ENCODE measurements at places on chromosomes 11 and 22.
A peak's percentile ranks its signal among the peaks of the same experiment; 100 is the strongest.

DNA sequence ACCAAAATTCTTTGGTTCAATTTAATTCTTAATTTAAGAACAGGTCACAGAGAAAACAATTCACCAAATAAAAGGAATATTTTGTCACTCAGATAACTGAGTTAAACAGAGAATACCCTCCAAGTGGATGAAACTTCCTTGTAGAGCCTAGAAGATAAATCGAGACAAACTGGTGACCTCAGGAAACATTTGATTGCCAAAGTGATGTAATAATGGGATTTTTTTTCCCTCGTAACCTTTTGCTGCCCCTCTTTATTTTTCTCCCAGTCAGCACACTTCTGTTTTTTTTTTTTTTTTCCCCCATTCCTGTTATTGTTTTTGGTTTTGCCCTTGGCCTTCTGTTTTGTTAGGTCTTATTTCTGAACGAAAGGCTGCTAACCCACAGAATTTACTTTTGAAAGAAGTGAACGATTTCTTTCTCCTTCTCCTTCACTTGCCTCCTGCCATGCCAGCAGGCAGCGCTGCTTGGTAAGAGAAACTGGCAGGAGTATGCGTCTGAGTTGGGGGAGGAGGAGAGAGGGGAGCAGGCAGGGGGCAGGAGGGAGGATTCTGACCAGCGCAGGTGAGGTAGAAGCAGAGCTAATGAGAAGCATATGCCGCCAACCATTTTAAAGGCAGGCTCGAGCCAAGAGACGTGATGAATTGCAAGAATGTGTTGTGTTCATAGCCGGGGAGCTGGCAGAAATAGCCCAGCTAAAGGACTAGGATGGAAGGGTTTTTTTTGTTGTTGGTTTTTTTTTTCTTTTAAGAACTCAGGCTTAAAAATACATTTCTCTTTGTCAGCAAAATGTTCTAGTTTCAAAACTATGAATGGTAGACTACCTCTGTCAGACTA, 121.9 kb upstream of the MTMR2 start:
- no peak for DNase-seq

DNA sequence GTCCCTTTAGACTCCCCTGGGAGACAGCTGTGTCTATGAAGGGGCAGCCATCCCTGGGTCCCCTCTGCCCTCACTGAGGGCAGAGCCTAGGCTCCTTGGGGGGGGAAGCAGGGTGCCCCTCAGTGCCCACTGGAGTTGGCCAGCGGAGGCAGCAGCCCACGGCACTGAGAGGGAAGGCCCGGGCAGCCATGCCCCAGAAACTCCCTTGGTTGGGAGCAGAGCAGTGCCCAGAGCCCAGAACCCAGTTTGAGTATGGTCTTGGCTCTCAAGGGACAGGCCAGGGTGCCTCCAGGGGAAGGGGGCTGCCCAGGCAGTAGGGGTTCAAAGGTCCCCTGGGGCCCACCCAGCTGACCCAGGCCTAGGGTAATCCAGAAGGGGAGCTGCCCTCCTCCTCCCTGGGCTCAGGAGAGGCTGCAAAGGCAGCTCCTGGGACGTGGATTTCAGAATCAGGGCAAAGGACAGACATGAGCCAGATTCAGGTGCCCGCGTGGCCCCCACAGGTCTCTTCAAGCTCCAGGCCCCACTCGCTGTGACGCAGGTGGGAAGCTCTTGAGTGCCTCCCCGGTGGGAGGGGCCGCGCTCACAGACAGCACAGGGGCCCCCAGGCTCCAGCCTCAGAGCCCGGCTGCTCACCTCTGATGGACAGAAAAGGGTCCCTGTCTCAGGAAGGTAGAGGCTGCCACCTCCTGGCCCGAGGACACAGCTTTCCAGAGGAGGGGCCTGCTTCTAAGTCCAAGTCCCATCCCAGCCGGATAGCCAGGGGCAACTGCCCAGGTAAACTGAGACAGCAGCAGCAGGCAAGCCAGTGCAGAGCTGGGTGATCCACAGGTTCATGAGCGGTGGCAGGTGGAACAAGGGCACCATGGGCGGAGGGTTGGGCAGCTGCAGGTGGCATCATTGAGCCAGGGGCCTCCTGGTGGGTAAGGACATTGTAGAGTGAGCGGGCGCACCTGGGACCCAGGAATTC, 2.6 kb downstream of the C11orf21 start:
- DNase-seq: no peak

DNA sequence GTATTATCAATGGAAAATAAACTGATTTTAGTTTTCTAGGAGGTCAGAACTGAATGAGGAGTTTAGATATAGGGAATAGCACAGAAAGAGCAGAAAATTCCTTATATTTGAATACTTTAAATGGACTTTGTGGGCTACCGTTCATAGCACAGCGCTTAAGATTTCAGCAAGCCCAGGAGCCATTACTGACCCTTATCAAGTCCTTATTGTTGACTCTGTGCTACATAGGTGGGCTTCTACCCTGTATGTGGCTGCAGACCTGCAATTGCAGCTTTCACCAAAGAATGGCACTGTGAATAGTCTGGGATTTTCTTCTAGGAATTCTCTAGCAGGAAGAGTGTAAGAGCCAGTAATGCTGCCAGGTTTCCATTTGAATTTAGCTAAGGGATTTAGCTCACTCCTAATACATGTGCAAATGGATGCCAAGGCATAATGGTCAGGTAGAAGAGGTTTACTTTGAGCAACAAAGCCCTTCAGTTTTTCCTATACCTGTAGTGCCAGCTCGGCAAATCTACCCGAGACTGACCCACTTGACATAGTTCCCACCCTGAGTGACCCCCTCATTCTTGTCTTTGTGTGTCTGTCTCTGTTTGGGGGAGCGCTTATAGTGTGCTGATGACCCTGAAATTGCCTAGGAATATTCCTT, 42.5 kb upstream of the DLAT start:
- no peak for DNase-seq

- DNase-seq: no peak
Measured at GRCh38 chr11:121800731-121801393, 315.2 kb downstream of the BLID start.

GRCh38 chr22:27540656-27541396, 260.7 kb downstream of the MN1 start:
- no peak for DNase-seq

GRCh38 chr11:61682093-61682732, 2.0 kb downstream of the DAGLA start:
- DNase-seq: no peak

- no peak for DNase-seq
Measured at GRCh38 chr11:119709638-119710346, 19.2 kb downstream of the NECTIN1 start.

DNA sequence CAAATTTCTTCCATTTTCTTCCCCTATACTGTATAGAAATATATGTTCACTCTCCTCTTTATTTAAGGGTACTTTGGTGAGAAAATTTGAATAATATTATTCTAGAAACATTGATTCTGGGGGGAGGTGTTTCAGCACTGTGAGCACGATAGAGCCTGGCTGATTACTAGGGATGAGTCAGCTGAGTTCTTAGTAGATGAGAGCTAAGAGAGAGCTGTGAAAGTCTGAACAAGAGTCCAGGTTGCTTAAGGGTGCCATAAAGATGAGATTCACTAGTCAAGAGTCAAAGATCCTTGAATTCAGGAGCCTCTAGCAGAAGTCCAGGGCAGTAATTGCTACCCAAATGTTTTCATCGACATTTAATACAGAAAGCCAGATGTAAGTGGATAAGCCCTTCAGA, 756.6 kb upstream of the API5 start:
- no peak for DNase-seq

- no peak for DNase-seq
Measured at GRCh38 chr11:100294748-100295147, 392.3 kb upstream of the ARHGAP42 start.

- DNase-seq: no peak
Measured at GRCh38 chr22:34102633-34103032, 182.4 kb upstream of the LARGE1 start.

GRCh38 chr11:95330302-95330701, 99.3 kb upstream of the SESN3 start:
- DNase-seq: no peak

- no peak for DNase-seq
Measured at GRCh38 chr11:64661146-64661545, 61.9 kb downstream of the NRXN2 start.

DNA sequence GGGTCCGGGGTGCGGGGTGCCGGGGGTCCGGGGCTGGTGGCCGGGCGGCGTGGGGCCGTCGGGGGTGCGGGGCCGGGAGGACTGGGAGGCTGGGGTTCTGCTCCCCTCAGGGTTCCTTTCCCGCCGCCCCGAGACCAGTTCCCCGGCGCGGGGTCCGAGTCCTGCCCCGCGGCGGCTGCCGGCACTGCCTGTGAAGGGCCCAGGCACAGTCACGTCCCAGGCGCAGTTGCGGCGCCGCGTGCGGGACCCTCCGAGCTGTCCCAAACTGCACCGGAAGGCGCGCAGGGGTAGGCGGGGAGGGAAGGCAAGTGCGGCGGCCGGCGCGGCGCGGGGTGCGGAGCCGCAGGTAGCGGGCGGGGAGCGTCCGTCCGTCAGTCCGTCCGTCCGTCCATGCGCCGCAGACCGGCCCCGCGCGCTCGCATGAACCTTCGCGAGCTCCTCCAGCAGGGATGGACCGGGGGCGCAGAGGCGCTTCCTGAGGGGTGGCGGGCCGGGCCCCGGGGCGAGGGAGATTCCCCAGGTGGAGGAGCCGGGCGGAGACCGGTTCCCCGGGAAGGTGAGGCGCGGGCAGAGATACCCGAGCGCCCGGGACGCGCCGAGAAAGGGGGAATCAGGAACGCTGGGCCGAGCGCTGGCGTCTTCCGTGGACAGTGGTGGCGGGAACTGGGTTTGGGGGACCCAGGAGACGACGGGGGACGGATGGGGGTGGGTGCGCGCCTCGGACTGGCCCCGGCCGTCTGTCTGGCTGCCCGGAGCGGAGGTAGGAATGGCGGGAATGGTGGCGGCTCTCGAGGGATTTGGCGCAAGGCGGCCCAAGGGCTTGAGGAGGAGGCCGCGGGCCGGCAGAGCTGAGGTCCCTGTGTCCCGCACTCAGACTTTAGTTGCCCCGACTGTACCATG, 3.1 kb upstream of the ADORA2A start:
- peak; percentile 89 for DNase-seq

GRCh38 chr11:76974179-76974891, 59.9 kb upstream of the B3GNT6 start:
- DNase-seq: no peak

- DNase-seq: no peak
Measured at GRCh38 chr11:72309641-72310040, 65.7 kb upstream of the PHOX2A start.

DNA sequence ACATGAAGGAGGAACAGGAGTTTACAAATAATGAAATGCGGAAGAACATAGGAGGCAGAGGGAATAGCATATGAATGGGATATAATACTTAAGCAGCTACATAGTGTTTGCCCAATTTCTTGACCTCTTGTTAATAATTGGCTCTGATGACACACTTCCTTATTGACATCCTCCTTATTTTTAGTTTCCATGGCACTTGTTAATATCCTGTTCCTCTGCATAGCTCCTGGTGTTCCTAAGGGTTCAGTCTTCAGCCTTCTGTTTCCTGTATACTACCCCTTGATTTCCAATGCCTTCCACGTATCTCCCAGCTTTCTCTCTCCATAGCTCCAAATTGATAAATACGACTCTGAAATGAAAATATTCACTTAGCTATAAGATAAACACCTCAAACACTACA, 663.8 kb upstream of the API5 start:
- DNase-seq: no peak

- DNase-seq: no peak
Measured at GRCh38 chr22:33209930-33210784, 152.0 kb upstream of the SYN3 start.

DNA sequence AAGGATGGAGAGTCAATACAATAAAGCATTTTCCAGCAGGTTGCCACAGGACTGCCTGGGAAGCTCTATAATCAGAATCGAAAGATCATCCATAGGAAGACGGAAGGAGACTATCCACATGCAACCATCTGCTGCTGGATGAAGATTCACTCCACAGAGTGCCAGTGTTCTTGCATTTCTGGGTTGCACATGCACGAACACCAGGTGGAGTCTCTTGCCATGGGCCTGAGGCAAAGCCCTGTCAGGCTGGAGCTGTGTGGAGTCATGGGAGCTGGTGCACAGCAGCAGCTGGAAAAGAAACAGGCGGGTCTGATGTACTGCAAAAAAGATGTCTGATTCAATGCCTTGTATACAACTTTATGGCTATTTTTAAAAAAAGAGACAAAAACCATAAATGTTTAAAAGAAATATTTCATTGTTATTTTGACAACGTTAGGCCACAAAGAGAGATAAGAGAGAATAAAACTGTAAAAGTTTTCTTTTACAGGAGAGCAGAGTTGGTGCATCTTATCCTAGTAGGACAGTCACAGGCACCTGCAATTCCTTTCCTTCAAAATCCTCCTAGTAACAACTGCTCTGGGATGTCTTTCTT, 12.9 kb upstream of the FAT3 start:
- DNase-seq: no peak

GRCh38 chr11:94762208-94762607, 5.9 kb upstream of the AMOTL1 start:
- no peak for DNase-seq

GRCh38 chr22:27215871-27216270, 558.5 kb downstream of the MIAT start:
- DNase-seq: no peak

DNA sequence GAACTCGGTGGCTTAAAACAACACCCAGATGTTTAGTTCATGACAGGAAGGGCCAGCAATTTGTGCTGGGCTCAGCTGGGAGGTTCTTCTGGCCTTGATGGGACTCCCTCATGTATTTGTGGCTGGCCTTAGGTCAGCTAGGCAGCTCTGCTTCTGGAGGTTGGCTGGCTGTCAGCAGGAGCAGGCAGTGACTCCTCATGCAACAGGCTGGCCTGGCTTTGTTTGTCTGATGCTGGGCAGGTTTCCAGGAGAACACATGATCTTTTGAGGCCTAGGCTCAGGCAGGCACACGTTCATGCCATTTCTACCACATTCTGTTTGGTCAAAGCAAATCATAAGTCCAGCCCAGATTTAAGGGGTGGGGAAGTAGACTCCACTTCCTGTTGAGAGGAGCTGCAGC, 571.2 kb downstream of the TBC1D22A start:
- DNase-seq: no peak

DNA sequence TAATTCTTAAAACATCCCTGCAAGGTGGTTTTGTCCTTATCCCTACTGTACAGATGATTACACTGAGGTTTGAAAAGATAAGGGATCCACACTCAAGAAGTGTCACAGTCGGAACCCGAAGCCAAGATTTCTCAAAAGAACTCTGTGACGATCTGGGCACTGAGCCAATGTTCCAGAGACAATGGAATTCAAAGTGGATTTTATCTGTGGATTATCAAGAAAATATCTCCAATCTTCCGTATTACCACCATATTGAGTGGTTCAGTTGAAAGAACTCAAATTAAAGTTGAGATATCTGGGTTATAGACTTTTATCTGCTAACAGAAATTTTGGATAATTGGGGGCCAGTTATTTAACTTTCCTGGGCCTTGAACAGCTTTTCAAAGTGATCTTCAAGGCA, 100.0 kb upstream of the GRAMD1B start:
- no peak for DNase-seq

DNA sequence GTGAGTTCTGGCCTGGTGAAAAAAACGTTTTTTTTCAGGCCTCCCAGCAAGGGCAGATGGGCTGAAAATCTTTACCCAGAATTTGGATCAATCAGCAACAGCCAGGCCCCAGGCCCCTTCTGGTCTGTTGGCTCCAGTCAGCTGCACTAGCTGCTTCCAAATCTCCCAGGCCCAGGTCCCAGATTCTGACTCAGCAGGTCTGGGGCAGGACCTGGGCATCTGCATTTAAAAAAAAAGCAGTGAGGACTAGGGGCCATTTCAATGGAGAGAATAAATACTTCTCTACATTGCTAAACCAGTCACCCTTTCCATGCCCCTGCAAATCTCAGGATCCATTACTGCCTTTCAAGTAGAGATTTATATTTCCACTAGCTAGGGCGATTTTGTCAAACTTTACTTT, 4.3 kb downstream of the SLC15A3 start:
- no peak for DNase-seq
